Activated CD8-positive, alpha-beta T cell treated with anti-CD3 and anti-CD28 coated beads for 36 hours (primary cell): ENCODE measurements at places on chromosomes 11 and 22.
A peak's percentile ranks its signal among the peaks of the same experiment; 100 is the strongest.

GRCh38 chr11:96899971-96900370 lies 510.2 kb downstream of the JRKL start:
- no peak for DNase-seq

- no peak for DNase-seq
Observed at GRCh38 chr11:130369713-130370112, 55.0 kb upstream of the ZBTB44 start.

- no peak for DNase-seq
Observed at GRCh38 chr11:129739339-129739738, 76.3 kb upstream of the TMEM45B start.

- DNase-seq, result no peak
Observed at GRCh38 chr11:44884056-44884455, 66.6 kb downstream of the TP53I11 start.

DNA sequence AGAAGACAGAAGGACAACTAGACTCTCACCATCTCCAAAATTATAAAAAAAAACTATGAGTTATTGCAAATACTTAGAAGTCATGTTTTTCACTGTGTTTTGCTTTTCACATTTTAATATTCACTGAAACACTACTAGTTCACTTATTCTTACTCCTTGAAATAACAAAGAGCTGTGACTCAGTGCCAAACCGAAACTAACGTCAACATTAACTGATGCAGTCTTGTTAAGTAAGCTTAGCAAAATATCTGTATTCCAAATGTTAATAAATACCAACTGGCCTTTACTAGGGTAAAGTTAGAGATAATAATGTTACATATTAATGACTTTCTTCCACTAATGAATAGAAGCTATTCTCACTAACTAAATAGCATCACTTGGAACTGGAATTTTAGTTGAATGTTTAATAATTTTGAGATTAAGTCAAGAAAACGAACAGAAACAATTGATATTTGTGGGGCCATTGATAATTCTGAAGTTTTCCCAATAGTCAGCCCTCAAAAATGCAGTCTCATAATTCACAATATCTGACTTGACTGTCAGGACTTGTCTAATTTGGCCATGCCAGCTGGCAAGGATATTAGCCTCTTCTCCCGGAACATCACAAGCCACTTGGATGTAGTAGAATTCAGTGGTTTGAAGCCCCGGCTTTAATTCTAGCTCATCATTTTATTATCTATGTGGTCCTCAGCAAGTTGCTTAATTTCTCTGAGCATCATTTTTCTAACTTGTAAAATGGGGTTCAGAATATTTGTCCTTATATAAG lies 230.1 kb upstream of the DDI1 start:
- DNase-seq, result no peak

DNA sequence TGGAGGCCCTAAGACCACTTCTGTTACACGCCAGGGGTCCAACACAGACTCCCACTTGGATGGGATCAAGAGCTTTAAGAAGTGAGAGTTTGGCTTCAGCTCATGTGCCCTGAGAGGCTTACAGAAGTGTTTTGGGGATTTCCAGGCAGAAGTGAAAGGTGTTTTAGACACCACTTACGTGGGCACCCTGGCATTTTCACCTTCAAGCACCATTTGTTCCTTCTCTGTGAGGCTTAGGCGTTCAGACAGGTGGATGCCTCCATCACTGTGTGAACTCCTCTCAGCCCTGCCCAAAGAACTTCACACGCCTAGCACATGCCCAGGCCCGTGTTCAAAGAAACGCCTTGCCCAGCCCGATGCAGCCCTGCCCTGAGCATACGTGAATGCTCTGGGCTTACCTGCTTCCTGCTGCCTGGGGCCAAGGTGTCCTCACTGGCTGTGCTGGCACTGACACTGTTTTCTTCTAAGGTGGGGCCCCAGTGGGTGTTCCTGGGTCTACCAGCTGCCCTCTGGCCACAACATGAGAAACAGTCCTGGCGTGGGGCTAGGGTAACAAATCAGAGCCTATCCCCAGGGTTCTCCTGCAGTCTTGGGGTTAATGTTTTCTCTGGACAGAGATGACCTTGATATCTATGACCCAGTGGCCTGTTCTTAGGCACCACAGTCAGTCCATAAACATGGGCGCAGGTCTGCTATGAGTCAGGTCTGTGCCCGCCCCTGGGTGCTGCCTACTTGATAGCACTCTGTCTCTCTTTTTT lies 34.0 kb downstream of the AMPD3 start:
- peak; percentile 11 for DNase-seq

DNA sequence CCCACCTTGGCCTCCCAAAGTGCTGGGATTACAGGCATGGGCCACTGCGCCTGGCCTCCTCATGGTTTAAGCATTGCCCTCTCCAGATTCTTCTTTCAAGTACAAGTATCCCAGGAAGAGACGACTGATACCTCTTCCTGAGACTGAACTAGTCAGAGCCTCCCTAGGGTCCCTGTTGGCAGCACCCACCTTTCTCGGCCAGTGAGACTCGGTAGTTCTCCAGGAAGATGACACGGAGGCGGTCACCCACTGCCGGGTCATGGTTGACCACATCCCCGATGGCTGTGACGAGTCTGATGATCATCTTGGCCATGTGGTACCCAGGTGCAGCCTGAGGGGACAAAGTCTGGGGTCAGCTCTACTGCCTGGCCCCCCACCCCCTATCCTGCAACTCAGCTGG lies 7.2 kb upstream of the RASGRP2 start:
- DNase-seq, result no peak

GRCh38 chr11:62552485-62553079 lies 6.0 kb upstream of the AHNAK start:
- no peak for DNase-seq

- DNase-seq, result no peak
Observed at GRCh38 chr11:117345039-117345438, 17.4 kb downstream of the CEP164 start.

GRCh38 chr22:43377896-43378704 lies 33.7 kb upstream of the MPPED1 start:
- peak; percentile 34 for DNase-seq

GRCh38 chr11:119687373-119688046 lies 41.5 kb downstream of the NECTIN1 start:
- DNase-seq, result no peak

DNA sequence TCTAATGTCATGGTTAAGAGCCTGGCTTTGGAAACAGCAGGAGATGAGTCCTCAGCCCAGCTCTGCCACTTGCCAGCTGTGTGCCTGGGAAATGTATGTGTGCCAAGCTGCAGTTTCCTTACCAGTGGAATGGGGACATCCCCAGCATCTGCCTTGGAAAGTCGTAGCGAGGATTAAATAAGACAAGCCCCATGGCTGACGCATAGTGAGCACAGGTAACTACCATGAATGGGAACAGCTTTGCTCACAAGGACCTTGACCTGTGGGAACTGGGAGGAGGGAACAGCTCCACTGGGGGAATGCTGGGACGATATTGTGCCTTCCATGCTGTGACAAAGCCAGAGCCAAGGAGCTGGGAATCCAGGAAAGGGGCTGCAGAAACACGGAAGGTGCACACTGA lies 2.6 kb upstream of the DSCAML1 start:
- DNase-seq, result no peak
